ENCODE measurements at places on chromosomes 6 and 20. TPM values are rescaled to one million over a fixed set of nuclear protein-coding genes. Genes with fewer than 3 reads are reported as not detected.
A peak's percentile ranks its signal among the peaks of the same experiment; 100 is the strongest.

DNA sequence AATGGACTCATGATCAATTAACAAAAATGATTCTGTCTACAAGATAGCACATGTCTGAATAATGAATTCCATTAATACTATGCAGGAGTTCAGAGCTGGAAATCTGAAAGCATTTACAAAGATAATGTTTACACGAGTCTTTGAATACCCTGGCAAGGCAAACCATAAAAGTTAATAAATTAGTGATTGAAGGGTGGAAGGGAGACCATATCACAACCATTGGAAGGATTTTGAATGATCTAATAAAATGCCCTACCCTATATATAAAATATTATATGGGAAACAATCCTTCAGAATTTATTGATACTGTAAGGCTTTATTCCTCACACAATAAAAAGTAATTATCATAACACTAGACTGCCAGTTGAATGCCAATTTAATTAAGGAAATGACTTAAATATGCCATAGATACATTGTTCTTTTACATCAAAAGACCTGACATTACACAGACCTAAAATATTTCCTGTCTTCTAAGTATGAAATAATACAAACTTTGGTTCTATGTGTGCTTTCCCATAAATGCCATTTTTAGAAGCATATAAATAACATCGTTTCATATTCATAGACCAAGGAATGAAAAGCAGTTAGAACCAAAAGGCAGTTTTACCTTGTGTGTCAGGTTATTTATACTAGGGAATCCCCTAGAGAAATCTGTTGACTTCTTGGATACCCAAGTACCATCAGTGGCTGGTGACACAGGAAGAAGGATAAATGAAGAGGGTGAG is 249.2 kb upstream of the MARCKS start:
- no peak for DNase-seq

OR2B6 gene
- 0.09 TPM for total RNA-seq

- DNase-seq = no peak
These were observed 62.9 kb upstream of the MOCS1 start for GRCh38 chr6:39997101-39997635.

C20orf204 gene
- total RNA-seq = 0.84 TPM

DNA sequence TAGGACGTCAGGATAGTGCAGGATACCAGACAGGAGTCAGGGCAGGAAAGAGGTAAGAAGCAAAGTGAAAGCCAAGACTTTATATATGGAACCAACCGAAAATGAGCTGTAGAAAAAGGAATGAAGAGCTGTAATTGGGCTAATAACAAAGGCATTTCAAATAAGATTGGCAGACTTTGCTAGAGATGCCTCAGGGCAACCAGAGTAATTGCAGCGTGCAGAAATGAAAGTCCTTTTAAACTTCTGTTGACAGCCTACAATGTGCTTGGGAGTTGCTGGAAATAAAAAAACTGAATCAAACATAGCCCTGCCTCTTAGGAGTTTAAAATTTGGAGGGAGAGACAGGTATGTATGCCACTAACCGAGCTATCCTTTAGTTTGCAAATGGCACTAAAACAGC is 56.4 kb upstream of the NKX2-4 start:
- DNase-seq = no peak

DNA sequence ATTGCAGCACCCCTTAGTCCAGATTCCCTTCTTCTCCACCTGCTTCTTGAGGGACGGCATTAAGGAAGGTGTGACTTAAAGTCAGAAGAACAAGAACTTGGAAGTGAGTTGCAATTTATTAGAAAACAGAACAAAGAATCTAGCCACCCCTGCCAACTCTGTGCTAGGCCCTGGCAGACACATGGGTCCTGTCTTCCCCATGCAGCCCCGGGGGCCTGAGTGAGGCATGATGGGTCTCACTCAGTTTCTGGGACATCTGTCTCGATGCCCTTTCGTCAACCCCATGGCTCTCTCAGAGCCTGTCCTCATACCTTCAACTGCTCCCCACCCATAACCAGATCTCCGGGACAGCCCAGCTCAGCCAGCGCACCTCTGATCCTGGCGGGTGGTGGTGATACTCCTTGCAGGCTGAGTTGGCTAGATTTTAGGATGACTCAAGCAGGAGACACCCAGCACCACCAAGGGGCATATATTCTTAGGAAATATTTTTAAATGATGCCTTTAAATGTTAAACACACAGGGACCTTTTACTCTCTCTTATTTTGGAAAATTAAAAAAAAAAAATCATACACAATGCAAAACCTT is 143.2 kb upstream of the RNF24 start:
- DNase-seq = no peak

MAK gene
- 0.04 TPM for total RNA-seq

DNA sequence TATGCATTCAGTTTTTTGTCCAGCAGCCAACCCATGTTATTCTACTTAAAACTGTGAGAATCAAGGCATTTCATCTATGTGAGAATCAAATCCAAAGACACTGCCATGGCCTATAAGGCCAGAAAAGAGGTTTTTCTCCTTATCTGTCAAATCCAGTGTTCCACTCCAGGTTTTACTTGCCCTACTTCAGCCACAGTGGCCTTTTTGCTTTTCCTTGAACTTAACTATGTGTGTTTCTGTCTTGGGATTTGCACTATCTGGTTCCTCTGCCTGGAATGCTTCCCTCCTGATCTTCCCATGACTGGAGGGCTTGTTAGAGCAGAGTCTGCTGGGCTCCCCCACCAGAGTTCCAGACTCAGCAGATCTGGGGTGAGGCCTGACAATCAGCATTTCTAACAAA is 113.1 kb upstream of the DOK5 start:
- DNase-seq = no peak

- no peak for DNase-seq
These were observed 59.4 kb downstream of the NPEPL1 start for GRCh38 chr20:58751979-58752378.

DNA sequence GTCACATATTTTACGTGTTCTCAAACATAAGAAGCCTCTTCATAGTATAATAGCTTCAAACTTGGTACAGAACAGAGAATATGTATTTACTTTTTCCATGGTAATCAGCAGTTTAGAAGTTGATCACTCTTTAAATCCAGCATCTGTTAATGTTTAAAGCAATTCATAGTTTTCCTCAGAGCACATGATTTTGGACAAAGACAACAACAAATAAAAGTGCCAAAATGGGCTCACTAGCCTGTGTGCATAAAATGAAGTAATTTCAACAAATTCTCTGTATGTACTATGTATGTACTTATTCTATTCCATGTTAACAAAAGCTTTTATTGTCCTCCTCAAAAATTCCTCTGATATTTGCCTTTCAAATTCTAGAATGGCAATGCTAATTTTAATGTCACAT is 38.1 kb upstream of the UST start:
- DNase-seq = peak; percentile 93

C2 gene
- 3.7 TPM for total RNA-seq

GRCh38 chr20:2365666-2366065 is 15.0 kb upstream of the TGM6 start:
- DNase-seq = no peak

WFDC5 gene
- not detected for total RNA-seq

PCK1 gene
- total RNA-seq = 0.13 TPM

- DNase-seq = no peak
These were observed 2.5 kb downstream of the RIPOR2 start for GRCh38 chr6:24933266-24933665.

GRCh38 chr20:47347661-47348435 is 8.7 kb downstream of the ZMYND8 start:
- no peak for DNase-seq
